Epithelial cell of prostate (primary cell): ENCODE measurements at places on chromosomes 3 and 15.

DNA sequence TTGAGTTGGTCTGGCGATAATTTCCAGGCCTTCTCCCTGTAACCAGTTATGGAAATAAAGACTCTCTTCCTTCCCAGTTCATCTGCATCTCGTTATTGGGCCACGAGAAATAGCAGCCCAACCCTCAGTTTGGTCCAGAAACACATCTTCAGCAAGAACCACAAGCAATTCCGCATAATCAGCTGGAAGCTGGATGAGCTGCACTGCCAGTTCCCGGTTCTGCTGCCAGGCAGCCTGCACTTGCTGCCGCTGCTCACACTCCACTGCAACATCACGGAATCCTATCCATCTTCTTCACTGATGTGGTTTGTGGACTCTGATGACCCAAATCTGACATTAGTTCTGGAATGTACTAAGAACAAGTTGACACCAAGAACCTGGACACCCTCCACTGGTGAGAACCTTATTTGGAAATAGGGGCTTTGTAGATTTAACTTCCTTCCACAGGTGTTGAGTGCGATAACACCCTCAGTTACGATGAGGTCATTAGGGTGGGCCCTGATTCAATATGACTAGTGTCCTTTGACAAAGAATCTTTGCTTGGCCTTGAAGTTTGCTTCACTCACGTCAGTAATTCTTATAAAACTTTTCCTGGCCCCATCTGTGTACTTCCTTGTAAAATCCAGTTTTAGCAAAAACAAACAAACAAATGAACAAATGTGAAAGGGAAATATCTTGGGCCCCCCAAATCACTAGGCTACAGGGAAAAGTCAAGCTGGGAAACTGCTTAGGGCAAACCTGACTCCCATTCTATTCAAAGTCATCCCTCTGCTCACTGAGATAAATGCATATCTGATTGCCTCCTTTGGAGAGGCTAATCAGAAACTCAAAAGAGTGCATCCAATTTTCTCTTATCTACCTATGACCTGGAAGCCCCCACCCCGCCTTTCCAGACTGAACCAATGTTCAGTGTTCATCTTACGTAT, 221.9 kb upstream of the PROK2 start:
- no peak for DNase-seq

GRCh38 chr15:45715528-45715927, 80.7 kb downstream of the SQOR start:
- DNase-seq: no peak

- DNase-seq: no peak
These were observed 153.2 kb downstream of the EEFSEC start for GRCh38 chr3:128306481-128306880.

GRCh38 chr3:52521488-52521824, 12.2 kb downstream of the NT5DC2 start:
- no peak for DNase-seq

DNA sequence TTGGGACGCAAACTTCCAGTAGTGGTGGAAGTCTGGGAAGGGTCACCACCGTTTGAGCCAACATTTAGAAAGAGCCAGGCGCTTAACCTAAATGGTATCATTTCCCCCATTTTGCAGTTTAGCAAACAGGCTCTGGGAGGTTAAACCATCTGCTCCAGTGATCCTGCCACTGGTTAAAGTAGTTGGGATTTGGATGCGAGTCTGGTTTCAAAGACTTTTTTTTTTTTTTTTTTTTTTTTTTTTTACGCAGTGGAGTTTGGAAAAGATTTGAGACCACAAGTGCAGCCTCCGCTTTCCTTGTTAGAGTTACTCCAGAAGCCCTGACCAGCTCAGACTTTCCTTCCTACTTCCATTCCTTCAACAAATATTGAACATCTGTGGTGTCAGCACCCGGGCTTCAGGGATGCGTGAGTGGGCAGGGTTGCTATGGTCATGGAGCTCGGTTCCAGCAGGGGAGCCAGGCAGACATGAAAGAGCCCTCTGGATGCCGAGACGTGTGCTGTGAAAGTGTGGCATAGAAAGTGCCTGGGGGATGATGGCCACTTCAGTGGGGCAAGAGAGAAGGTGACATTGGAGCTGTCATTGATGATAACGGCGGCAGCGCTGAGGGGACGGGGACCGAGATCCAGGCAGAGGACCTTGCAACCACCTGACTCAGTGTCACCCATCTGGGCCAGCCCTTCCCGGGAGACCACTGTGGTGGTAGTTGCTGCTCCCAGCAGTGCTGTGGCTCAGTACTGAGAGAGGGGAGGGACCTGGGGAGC, 1.1 kb upstream of the RNU6-1 start:
- DNase-seq: no peak

DNA sequence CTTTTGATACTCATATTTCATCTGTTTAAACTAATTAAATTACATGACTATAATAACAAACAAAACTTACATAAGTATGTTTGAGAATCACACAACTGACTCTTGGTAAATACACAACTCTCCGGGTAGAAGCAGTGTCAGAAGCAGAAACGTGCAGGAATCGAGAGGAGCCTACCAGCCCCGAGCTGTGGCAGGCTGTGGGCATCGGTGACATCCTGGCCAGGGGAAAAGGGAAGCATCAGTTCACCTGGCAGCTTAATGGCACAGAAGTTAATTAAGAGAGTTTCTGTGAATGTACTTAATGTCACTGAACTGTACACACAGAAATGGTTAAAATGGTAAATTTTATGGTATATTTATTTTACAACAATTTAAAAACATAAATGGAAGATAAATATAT, 90.2 kb downstream of the CRTC3 start:
- no peak for DNase-seq

DNA sequence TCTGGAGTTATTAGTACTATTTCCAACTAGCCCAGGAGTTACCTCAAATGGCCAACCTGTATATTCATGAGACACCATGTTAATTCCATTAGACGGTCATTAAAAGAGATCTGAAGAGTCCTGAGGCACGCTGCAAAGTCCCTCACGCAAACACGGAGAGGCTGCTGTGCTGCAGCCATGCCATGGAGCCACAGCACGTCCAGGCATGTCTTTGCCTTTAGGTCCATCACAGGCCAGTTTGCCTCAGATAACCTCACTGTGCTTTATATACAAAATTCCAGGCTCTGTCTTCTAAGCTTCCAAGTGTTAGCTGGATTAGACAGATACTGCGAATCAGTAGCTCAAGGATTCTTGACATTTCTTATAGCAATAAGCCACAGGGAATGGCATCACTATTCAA, 9.8 kb upstream of the PLAAT1 start:
- no peak for DNase-seq

GRCh38 chr15:73753250-73754130, at the start of gene INSYN1:
INSYN1 (minus strand) TSS chr15:73753351; CDS start chr15:73751130, 2,221 bp downstream.
- DNase-seq: no peak

- no peak for DNase-seq
These were observed 732.8 kb upstream of the GOLIM4 start for GRCh38 chr3:168828536-168828935.

- no peak for DNase-seq
These were observed at the start of gene CD276 for GRCh38 chr15:73683777-73684580. CD276 (plus strand) TSS chr15:73684383; CDS start chr15:73699640, 15,257 bp downstream.

GRCh38 chr3:43019006-43019809, 40.1 kb downstream of the GASK1A start:
- no peak for DNase-seq

DNA sequence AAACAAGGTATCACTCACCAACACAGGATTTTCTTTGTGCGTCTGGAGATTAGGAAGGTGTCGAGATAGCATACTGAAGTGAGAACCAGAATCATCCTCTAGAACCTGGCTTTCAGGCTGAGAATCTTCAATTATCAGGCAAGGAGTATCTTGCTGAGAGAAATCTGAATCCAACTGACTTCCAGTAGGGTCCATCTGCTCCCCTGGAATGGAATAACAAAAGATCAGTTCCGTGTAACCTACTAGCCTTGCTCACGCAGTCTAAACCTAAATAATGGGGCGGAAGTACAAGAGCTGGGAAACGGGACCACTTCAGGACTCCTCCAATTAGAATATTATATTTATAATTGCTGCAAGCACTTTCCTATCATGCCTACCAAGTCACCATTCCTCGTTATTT, 690 bp downstream of the TP53BP1 start:
- no peak for DNase-seq

- DNase-seq: no peak
These were observed 84.2 kb downstream of the LRRC49 start for GRCh38 chr15:70976851-70977250.

DNA sequence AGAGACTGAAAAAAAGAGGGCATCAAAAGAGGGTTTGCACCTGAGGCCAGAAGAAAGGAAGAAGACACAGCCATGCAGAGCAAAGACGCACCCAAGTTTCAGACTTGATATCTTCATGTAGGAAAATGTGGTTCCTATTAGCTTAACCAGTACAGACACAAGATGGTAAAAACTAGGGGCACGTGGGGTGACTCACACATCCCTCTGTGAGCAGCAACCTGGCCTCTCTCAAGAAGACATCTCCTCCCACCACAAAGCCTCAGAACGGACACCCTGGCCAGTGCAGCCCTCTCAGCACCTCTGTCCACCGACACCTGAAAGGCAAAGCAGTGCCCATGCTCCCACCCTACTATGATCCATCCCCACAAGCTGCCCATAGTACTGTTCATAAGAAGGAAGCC, 33.3 kb downstream of the GLB1 start:
- no peak for DNase-seq
